Substantia nigra (tissue), 51 donors: ENCODE measurements at places on chromosomes 16 and 17.

- no peak for DNase-seq
These were observed 53.7 kb upstream of the WSB1 start for GRCh38 chr17:27240086-27240801.

GRCh38 chr17:60103957-60104356 lies 25.2 kb upstream of the HEATR6 start:
- no peak for DNase-seq

GRCh38 chr16:27984121-27984520 lies 79.4 kb downstream of the GSG1L start:
- no peak for DNase-seq

- peak; percentile 51 for DNase-seq
These were observed 25.3 kb downstream of the FBXO31 start for GRCh38 chr16:87358250-87358649.
